ENCODE measurements at places on chromosomes 16 and 17. TPM values are rescaled to one million over a fixed set of nuclear protein-coding genes. Genes with fewer than 3 reads are reported as not detected.

- no peak for DNase-seq
These were observed 139.3 kb downstream of the GAS7 start for GRCh38 chr17:10058921-10059683.

- peak; percentile 32 for DNase-seq
These were observed 735 bp downstream of the LSM12 start for GRCh38 chr17:44065668-44066203.

- no peak for DNase-seq
These were observed 27.2 kb downstream of the SPNS2 start for GRCh38 chr17:4525691-4526397.

The PARD6A gene
- 6.3 TPM for total RNA-seq

GRCh38 chr17:65819810-65820209 is 258.4 kb upstream of the AXIN2 start:
- DNase-seq, result no peak

The GSDMA gene
- not detected for total RNA-seq

GRCh38 chr16:58518083-58518979 is 3.0 kb downstream of the SETD6 start:
- no peak for DNase-seq

DNA sequence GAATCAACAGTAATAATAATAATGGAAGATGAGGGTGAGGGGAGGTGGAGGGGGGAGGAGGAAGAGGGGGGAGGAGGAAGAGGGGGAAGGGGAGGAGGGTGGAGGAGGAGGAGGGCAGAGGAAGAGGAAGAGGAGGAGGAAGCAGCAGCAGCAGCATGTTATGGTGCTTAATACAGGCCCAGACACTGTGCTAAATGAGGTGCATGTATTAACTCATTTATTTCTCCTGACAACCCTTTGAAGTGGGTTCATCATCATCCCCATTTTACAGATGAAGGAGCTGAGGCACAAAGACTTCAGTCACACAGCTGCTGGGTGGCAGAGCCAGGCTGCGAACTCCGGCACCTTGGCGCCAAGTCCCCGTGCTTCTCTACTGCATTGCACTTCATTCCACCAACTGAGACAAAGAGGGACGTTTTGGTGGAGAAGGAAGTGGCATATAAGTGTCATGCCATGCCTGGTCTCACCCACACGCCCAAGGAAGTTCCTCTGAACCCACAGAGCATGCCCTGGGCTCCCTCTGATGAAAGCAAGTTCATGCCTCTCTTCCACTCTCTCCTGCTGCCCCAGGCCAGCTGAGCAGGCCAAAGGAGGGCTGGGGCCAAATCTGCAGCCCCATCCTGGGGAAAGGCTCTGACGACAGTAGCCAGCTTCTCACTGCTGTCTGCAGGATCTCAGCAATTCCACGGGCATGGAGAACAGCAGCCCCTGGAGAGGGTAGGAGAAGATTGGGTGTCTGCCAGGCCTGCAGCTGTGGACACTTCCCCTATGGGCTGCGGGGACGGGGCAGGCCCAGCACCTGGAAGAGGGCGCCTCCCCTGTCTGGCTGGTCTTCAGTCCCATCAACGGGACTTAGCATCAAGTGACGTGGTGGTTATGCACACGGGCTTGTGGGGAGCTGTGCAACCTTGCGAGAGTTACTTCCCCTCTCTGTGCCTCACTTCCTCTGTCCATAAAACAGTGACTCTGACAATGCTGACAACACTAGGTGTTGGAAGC is 21.8 kb downstream of the XYLT1 start:
- DNase-seq, result no peak

GRCh38 chr16:79175286-79176057 is 425.1 kb downstream of the MAF start:
- DNase-seq, result no peak

- no peak for DNase-seq
These were observed 2.4 kb downstream of the HOXB7 start for GRCh38 chr17:48608494-48608834.

GRCh38 chr17:51035431-51035830 is 85.2 kb downstream of the SPAG9 start:
- peak; percentile 86 for DNase-seq

The ADCY9 gene
- 19.4 TPM for total RNA-seq

DNA sequence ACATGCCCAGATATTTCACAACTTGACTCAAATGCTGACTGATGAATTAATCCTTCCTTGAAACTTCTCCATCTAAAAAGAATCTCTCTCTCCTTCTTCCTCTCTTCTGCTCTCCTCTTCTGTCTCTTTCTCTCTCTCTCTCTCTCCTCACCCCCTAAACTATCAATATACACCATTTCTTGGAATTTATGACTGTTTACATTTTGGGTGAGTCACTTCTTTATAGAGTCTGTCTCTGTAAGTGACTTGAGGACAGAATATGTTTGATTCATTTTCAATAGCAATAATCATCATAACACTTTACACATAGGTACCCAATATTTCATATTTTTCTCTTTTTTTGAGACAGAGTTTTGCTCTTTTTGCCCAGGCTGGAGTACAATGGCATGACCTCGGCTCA is 15.3 kb downstream of the OR3A1 start:
- DNase-seq, result no peak

The TMEM98 gene
- 42.4 TPM for total RNA-seq

The TPSG1 gene
- total RNA-seq, result not detected

DNA sequence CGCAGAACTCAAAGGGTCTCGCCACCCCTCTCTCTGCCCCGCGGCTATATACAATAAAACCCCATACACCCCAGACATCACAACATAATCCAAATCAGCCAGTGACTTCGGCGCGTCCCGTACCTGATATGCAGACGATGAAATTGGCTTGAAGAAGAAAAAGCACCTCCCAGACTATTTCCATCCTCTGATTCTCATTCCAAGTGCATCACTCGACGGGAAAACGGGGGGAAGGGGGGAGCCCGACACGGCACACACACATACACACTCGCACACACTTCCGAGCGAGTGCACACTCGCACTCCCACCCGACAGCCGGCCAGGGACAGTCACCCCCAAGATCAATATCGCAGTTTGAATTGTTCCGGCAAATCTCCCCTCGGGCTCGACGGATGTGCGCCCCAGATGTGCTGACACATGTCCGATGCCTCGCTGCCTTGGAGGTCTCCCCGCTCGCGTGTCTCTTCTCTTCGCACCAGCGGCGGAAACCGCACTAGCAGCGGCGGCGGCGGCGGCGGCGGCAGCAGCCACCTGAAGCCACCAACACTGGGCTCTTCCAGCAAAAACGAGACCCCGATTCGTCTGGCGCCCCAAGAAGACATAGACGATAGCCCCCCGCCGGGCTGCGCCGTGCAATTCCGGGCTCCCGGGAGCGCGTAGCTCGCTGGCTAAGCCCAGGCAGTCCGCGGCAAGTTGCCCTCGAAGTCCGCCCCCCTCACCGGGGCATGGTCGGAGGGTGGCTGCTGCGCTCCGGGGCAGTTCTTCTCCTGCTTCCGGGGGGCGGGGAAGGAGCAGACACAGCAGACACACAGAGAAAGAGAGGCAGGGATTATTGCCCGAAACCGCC is 688 bp downstream of the CA10 start:
- DNase-seq, result no peak

DNA sequence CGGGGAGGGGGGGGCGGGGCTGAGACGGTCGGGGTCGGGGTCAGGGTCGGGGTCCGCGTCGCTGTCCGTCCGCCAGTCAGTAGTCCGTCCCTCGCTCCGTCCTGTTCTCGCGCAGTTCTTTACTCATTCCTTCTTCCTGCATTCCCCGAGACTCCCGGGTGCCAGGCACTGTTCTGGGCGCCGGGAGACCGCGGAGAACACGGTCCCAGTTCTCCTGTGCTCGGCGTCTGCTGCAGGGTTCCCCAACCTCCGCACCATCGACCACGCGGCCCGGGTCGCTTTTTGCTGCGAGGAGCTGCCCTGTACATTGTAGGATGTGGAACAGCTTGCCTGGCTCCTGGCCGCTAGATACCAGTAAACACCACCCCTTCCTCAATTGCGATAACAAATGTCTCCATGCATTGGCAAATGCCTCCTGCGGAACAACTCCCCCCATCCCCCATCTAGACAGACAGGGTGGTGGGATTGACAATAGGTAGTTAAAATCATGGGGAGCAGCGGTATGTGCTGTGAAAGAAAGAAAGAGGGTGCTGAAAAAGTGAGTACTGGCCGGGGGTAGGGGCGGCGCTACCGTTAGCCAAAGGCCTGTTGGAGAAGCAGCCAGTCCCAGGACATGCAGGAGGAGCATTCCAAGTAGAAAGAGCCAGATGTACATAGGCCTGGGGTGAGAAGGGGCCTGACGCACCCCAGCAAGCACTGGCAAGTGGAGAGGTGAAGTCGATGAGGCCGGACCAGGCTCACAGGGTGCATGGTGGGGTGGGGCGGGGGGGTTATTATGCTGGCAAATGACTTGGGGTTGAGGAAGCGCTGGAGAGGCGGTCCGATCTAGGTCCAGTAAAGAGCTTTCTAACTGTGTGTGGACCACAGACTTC is 631 bp downstream of the TRAF7 start:
- peak; percentile 63 for DNase-seq

The TP53TG3 gene
- not detected for total RNA-seq

- DNase-seq, result peak; percentile 99
These were observed 24.0 kb downstream of the LIMD2 start for GRCh38 chr17:63675607-63676546.

DNA sequence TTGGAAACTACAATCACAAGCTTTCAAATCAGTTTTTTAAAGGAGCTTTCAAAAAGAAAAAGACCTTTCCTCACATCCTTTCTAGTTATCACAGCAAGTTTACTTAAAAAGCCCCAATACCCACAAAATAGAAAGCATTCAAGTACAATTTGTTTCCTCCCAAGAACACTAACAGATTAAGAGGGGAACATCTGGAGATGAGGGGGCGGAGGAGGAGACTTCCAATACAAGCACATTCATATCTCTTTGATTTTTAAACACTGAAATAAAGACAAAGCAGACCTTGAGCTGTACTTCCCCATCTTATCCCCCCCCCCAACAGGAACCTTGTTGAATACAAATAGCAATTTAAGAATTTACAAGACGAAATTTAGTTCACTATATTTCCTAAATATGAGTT is 2.0 kb downstream of the YWHAE start:
- peak; percentile 26 for DNase-seq

GRCh38 chr17:44773140-44773539 is 14.4 kb downstream of the ADAM11 start:
- DNase-seq, result no peak

The RCVRN gene
- total RNA-seq, result not detected

DNA sequence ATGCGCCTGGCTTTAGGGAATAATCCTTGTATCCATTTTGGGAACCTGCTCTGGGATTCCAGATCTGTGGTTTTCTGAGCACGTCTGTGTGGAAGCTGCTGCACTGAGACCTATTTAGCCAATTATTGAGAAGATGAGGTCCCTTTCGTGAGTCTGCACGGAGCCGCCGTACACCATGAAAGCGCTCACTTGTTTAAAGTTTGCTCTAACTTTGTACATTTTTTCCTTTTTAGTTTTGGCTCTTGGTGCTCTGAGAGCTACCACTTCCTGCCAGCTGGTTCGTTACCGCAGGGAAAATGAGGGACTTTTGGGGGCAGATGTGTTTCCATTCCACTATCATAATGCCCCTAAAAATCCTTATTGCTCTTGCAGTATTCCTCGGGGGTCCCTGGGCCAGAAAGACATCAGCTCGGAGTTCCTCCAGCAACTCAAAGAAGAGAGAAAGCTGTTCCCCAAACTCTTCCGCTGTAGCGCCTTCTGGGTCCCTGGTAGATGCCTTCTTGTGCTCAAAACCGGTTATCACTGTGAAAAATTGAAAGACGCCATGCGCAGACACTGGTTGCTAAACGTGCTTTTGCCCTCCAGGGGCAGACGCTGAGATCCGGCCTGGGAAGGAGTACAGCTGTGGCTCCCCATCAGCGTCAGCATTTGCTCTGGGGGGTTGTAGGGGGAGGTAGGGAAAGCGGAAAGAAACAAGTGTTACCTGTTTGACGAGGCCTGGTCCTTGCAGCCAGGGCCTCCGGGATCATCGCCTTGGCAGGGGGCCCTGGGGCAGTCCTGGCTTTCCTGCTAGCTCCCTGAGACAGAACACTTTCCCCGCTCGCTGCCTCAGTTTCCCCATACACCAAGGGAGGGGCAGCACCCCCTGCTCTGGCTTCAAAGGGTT is 238.1 kb downstream of the MRTFB start:
- DNase-seq, result no peak

GRCh38 chr17:28267720-28268609 is 51.0 kb upstream of the TMEM97 start:
- DNase-seq, result no peak

- no peak for DNase-seq
These were observed 61.0 kb upstream of the DNAJA2 start for GRCh38 chr16:47034455-47034854.

The VAMP2 gene
- total RNA-seq, result 5.2 TPM

The ACSM5 gene
- 2.0 TPM for total RNA-seq

DNA sequence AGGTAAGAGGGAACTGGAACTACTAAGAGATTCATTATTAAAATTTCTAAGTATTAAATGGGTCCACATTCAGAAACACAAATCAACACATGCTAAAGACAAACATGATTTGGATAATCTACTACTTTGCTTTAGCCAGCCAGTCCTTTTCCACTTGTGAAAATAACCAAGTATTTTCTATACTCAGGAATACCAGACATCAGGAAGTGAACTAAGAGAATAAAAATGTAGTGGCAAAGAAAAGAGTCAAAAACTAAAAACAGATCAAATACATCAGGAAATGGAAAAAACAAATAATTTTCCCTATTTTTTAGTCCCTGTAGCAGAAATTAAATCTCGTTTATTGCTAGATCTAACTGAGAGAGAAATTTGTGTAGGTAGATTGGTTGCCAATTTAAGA is 78.0 kb downstream of the MYO1D start:
- DNase-seq, result peak; percentile 42

DNA sequence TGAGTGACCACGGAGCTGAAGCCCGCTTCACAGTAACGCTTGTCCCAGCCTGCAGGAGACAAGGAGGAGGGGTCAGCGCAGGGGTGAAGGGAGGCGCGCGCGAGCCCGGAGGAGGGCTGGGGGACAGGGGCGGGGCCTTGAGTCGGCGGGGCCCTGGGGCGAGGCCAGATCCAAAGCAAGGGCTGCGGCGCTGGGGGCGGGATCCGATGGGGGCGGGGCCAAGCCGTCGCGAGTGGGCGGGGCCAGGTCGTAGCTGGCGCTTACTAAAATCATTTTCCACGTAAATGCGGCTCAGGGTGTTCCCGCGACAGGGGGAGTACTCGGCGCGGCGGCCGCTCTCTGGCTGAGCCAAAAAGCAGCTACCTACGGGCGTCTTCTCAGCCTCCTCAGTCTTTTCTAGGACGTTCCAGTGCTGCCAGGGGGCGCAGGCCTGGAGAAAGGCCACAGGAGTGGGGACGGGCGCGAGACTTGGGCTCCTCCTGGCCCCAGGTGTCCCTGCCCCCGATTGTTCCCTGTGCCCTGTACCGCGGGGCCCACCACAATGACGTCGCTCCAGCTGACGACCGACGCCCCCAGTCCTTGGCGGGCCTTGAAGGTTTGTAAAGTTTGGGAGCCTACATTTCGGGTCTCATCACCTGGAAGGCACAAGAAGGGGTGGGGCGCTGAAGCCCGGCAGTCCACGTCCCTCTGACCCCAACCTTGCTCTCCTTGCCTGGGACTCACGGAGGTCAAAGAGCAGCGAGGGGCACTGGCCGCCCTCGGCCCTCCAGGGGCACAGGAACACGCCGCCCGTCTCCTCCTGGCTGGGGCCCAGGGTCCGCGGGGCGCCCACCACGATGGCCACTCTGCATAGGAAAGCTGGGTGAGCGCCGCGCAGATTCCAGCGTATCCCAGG is 3.9 kb downstream of the ITGA2B start:
- peak; percentile 59 for DNase-seq

The CLEC18B gene
- total RNA-seq, result not detected

The OMG gene
- 4.4 TPM for total RNA-seq

- no peak for DNase-seq
These were observed 16.2 kb upstream of the TNRC6C start for GRCh38 chr17:77942112-77942988.

GRCh38 chr16:53126390-53126789 is 71.6 kb downstream of the CHD9 start:
- no peak for DNase-seq

Data from dermis blood vessel endothelial cell (primary cell).